ENCODE measurements at places on chromosomes 7 and 10. TPM values are rescaled to one million over a fixed set of nuclear protein-coding genes. Genes with fewer than 3 reads are reported as not detected.

DNA sequence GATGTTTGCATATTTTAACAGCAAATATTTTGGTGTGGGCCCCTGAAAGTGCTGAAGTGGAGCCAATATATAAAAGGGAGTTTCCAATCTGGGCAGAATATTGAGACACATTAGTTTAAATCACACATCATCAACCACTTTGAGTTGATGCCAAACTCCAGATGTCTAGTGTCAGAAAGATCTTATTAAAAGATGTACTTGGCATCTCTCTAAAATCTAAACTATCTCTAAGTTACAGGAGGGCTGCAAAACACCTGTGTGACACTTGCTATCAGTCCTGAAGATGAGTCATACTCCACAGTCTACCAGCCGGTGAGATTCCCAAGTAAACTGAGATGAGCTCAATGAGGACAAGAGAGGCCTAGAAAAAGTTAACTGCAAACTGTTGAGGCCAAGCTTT, 11.4 kb downstream of the JAZF1 start:
- no peak for DNase-seq

- DNase-seq: no peak
Measured at GRCh38 chr10:28623483-28623882, 53.8 kb upstream of the BAMBI start.

Gene SEMA3C
- under 0.01 TPM for total RNA-seq

Gene DEPP1
- 133 TPM for total RNA-seq

Gene PTER
- total RNA-seq: 8.3 TPM
